ENCODE measurements at places on chromosomes 7 and 10.

DNA sequence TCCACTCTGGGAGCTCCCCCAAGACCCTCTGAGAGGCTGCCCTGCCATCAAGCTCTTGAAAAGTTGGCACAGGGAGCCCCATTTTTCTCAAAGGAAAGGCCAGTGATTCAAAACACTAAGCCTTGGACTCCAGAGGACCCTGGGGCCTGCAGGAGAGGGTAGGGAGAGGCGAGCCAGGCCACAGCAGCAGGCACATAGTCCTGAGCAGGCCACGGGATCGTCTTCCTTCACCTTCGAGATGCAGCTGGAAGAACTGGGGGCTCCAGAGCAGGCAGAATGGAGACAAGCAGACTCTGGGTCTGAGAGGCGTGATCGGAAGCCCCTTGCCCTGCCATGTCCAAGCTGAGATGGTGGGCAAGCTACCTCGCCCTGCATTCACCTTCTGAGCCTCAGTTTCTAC is 13.9 kb downstream of the TNS3 start:
- no peak for DNase-seq

GRCh38 chr10:121418126-121418777 is 180.0 kb downstream of the FGFR2 start:
- no peak for DNase-seq

- no peak for DNase-seq
These were observed 548.9 kb upstream of the STEAP1 start for GRCh38 chr7:89605362-89605761.

DNA sequence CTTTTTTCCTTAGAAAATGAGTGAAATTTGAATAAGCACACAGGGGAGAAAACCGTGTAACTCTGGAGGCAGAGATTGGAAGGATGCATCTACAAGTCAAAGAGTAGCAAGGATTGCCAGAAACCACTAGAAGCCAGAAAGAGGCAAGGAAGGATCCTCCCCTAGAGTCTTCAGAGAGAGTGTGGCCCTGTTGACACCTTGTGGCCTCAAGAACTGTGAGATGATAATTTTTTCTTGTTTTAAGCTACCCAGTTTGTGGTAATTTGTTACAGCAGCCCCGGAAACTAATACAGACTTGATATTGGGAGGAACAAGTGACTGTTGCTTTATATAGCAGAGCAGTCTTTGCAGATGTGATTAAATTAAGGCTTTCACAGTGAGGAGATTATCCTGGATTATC is 3.6 kb upstream of the GIMAP7 start:
- no peak for DNase-seq

GRCh38 chr7:45937301-45937700 is 16.2 kb upstream of the IGFBP3 start:
- DNase-seq = no peak

DNA sequence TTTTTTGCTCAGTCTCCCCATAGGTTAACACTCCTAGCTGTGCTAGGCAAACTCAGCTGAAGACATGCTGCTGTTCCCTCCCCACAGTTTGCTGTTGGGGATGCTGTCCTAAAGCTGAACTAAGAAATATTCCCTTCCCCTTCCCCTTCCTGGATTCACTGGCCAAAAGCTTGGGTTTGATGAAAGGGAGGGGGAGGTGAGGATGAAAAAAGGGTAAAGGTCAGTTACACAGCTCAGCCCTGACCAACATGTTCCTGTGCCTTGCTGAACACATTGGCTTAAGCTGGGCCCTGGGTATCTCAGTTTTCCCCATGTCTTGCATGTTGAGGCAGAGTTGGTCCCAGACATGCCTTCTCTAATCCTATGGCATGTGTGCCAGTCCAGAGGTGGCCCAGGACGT is 15.3 kb downstream of the CCM2 start:
- no peak for DNase-seq

DNA sequence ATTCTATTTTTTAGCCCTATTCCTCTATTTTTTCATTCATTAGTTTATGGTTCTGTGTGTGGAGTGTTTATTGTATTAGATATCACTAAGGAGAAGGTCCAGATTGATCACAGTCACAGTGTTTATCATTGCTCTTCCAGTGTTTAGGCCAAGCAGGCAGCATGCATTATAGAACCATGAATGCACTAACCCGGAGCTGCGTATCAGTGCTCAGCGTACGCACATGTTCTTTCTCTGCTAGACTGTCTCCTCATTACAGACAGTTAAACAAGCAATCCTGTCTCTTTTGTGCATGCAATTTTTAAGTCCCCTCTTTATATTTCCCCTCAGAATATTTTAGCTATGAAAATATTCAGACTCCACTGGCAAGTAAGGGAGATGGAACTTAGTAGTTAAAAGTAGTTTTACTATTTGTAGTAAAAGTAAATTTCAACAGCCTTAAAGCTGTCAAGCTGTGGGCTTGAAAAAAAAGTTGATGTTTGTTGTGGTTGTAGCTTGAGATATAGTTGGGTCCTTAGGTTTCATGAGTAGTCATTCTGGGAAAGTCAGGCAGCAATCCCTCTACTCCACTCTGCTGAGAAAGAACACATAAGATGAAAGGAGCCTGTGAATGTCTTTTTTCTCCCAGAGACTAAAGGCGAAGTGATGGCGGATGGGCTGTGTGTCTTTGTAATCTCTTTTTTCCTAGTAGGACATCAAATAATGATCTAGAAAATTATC is 260.4 kb downstream of the CDK14 start:
- no peak for DNase-seq

GRCh38 chr7:55170335-55171069 is 151.7 kb downstream of the EGFR start:
- DNase-seq = no peak

DNA sequence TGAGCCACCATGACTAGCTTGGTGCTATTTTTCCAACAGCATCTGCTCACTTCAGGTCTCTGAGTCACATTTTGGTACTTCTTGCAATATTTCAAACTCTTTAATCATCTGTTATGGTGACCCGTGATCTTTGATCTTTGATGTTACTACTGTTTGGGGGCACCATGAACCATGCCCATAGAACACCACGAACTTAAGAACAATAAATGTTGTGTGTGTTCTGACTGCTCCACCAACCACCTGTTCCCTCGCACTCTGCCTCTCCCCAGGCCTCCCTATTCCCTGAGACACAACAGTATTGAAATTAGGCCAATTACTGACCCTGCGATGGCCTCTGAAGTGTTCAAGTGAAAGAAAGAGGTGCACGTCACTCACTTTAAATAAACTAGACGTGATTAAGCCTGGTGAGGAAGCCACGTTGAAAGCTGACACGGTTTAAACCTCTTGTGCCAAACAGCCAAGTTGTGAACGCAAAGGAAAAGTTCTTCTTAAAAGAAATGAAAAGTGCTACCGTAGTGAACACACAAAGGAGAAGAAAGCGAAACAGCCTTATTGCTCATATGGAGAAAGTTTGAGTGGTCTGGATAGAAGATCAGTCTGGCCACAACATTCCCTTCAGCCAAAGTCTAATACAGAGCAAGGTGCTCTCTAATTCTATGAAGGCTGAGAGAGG is 27.2 kb upstream of the ATP6V0A4 start:
- DNase-seq = no peak

GRCh38 chr7:4819560-4820404 is 42.0 kb downstream of the PAPOLB start:
- no peak for DNase-seq

- no peak for DNase-seq
These were observed 65.4 kb downstream of the NPS start for GRCh38 chr10:127614484-127615017.
